ENCODE measurements at places on chromosomes 16 and 17. TPM values are rescaled to one million over a fixed set of nuclear protein-coding genes. Genes with fewer than 3 reads are reported as not detected.

DNA sequence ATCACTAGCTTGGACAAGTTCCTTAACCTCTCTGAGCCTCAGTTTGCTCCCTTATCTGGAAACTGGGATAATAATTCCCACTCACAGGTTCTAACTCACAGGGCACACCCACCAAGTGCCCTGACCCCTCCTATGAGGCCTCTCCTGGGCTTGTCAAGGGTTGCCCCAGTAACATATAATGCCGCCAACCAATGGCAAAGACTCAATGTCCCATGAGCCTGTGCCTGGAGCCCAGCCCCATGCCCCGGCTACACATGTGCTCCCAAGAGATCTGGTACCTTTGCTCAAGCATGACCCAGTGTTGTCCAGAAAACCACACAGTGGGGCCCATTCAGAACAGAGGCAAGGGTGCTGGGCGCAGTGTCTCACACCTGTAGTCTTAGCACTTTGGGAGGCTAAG lies 8.5 kb upstream of the FBXL19 start:
- no peak for DNase-seq

GRCh38 chr17:6380915-6381438 lies 53.9 kb downstream of the AIPL1 start:
- no peak for DNase-seq

GRCh38 chr17:39867084-39867879 lies 720 bp upstream of the ZPBP2 start:
- no peak for DNase-seq

EVPL gene
- 13.7 TPM for total RNA-seq

DNA sequence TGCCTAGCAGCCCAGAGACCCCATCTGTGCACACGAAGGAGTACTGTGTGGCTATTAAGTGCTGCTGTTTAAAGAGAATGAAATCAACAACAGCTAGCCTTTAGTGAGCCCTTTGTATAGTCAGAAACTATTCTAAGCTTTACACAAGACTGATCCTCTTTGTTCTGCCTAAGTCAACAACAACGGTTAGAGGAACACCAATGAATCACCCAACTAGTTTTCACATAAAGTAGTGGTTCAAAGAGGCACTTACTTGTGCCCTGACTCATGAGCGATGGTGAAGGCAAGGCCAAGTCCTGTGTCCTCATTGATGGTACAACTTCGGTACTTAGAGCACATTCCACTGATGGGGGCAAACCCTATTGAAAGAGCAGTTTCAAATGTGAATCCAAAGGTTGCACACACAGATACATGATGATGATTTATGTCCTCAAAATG lies 75.8 kb downstream of the ADAMTS18 start:
- DNase-seq = no peak

CIITA gene
- 11.1 TPM for total RNA-seq

SCNN1B gene
- 1.2 TPM for total RNA-seq

MON1B gene
- total RNA-seq = 4.8 TPM

DNA sequence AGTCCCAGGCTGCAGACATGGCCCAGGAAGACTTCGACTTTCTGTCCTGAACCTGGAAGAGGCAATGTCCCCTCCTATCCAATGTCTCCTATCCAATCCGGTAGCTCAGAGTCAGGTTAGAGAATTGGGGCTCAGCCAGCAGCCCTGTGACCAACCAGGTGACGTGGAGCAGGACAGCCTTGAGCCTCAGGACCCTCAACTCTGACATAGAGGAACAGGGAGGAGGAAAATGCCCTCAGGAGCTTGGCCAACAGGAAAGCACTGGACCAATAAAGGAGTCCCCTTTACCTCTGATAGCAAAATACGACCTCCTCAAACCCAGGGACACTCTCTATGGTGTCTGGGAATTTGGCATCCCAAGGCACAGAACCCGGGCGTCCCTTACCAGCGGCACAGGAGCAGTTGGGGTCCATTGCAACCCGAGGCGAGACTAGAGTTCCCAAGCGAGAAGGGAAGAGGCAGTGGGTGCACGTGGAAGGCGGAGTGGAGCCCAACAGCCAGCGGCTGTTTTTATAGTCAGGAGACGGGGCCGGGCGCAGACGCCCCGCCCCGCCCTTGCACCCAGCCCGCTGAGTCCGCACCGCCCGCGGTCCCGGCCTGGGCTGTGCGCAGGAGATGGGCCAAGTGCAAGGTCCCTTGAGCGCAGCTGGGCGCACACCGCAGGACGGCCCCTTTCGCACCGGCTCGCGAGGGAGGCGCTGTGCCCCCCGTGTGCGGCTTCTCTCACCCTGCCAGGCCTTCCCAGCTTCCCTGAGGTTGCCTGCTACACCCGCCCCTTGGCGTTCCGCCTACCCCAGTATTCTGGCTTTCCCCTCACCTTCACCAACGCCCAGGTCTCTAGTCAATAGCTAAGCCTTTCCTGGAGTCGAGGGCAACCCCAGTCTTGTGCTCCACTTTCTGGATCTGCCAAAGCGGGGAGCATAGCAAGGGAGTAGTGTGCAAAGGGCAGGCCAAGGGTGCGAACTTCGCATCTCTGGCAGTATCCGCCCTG lies at the start of gene MT1G:
Gene MT1G, minus strand, starts transcription at position 485 of the 991 bp plus-strand sequence. Its CDS starts 72 bp downstream, at position 413.
- DNase-seq = peak; percentile 36

- DNase-seq = peak; percentile 81
Measured at GRCh38 chr17:34199932-34200534, 55.1 kb upstream of the CCL2 start.

FOXN1 gene
- not detected for total RNA-seq

DNA sequence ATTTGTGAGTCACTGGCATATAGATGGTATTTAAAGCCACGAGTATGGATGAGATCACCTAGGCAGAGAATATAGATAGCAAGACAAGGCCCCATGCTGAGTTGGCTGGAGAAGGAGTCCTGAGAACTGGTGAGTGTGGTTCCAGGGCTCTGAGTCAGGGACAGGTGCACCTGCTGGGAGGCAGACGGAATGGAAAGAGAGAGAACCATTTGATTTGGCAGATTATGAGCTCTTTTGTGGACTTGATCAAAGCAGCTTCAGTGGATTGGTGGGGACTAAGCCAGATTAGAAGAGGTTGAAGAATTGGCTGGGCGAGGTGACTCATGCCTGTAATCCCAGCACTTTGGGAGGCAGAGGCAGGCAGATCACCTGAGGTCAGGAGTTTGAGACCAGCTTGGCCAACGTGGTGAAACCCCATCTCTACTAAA lies 4.3 kb upstream of the C16orf92 start:
- no peak for DNase-seq

TBX6 gene
- total RNA-seq = 0.48 TPM

GRCh38 chr16:68342620-68343019 lies 31.8 kb downstream of the PRMT7 start:
- DNase-seq = no peak

DNA sequence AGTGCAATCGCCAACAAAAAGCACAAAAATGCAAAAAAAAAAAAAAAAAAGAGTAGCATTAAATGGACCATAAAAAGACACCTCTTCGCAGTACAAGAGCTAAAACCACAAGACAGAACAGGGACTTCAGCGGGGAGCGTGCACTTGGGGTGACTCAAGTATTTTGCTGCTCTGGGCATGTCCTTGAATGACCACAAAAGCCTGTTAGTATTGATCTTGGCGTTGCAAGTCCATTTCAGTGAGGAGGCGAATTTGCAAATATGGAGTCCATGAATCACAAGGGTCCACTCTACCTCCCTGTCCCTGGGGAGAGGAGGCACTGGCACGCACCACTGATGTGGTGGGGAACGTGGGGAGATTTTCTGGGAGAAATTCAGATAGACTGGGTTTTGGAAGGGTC lies 78.9 kb downstream of the CNGB1 start:
- no peak for DNase-seq

DNA sequence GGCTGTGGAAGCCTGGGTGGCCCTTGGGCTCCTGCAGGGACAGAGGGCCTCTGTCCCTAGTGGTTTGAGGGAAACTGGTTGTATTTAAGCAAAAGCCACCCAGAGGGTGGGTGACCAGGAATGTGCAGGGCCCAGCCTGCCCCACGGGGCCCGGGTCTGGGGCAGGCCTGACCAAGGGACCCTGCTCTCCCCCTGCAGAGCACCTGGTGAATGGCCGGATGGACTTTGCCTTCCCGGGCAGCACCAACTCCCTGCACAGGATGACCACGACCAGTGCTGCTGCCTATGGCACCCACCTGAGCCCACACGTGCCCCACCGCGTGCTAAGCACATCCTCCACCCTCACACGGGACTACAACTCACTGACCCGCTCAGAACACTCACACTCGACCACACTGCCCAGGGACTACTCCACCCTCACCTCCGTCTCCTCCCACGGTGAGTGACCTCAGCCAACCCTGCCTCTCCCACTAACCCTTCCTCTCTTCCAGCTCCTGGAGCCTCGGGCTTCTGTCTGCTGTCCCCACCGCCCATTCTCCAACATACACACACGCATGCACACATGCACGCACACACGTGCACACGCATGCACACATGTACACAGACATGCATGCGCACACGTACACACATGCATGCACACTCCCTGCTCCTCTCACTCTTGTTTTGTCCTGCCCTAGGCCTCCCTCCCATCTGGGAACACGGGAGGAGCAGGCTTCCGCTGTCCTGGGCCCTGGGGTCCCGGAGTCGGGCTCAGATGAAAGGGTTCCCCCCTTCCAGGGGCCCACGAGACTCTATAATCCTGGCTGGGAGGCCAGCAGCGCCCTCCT lies 10.4 kb downstream of the GALK1 start:
- DNase-seq = no peak

GRCh38 chr17:34465789-34466188 lies 102.8 kb upstream of the CCL1 start:
- DNase-seq = no peak

- peak; percentile 97 for DNase-seq
Measured at GRCh38 chr17:78324391-78325075, 35.3 kb downstream of the SOCS3 start.

DNA sequence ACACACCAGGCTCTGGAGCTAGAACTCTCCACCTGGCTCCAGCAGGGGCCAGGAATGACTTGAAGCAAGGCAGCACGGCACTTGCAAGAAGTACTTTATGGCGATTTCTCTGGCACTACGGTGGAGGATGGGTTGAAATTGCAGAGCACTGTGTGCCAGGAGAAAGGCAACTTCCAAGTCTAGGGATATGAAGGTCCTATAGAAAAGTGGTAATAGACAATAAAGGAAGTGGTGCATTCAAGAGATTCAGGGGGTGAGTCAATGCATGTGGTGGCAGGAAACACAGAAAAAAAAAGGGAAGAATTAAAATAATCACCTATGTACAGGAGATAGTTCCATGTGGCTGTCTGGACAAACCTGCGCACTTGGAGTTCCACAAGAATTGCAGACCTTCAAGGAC lies 240.3 kb upstream of the DYNLRB2 start:
- no peak for DNase-seq

TAX1BP3 gene
- total RNA-seq = 59.0 TPM

GRCh38 chr16:70304892-70305448 lies 6.0 kb downstream of the DDX19B start:
- DNase-seq = no peak

FBXW10B gene
- total RNA-seq = 2.4 TPM

DNA sequence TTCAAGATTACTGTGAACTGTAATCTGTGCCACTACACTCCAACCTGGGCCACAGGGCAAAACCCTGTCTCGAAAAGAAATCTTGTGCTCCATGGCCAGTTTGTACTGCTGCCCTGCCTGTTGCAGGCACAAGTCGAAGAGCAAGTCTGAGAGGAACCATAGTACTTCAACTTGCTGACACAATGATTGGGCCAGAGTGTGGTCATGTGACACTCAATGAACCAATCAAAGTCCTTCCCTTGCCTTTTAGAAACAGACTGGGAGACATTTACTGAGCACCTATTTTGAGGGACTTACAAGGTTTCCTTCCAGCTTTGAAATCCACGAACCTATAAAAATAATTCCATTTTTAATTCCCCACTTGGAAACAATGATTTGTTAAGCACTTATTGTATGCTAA lies 39.8 kb upstream of the TMC5 start:
- DNase-seq = no peak

All from umbilical cord (tissue), 2 donors.